ENCODE measurements at places on chromosomes 11 and 22. TPM values are rescaled to one million over a fixed set of nuclear protein-coding genes. Genes with fewer than 3 reads are reported as not detected.
A peak's percentile ranks its signal among the peaks of the same experiment; 100 is the strongest.

The HIC2 gene
- total RNA-seq = 2.4 TPM

DNA sequence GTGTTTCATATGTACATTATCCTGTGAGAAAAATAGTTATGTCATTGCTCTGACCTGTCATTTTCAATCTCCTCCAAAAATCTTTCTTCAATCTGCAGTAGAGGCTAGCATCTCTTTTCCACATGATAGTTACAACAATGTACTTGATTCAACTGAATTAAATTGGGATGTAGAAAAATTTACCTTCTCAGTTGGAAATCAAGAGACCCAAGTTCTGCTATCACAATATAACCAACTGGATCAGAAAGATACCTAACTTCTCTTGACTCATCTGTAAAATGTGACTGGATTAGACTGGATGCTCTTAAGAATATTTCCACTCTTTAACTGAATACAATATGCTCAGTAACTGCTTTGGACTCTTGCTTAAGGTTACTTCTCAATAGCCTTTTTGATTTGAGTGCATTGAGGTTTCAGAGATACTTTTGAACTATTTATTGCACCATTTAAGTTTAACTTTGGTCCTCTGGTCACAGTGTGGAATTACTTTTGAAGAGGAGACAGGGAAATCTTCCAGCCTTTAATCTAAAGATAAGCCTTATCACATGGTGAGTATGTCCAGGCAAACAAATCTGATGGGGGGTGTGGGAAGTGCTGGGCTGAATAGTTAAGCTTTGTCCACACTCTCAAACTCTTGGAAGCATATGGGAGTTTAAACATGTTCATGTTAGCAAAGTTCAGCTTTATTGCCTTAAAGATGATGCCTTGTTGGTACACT lies 82.3 kb downstream of the YAP1 start:
- no peak for DNase-seq

The LARGE1 gene
- total RNA-seq = 6.7 TPM

DNA sequence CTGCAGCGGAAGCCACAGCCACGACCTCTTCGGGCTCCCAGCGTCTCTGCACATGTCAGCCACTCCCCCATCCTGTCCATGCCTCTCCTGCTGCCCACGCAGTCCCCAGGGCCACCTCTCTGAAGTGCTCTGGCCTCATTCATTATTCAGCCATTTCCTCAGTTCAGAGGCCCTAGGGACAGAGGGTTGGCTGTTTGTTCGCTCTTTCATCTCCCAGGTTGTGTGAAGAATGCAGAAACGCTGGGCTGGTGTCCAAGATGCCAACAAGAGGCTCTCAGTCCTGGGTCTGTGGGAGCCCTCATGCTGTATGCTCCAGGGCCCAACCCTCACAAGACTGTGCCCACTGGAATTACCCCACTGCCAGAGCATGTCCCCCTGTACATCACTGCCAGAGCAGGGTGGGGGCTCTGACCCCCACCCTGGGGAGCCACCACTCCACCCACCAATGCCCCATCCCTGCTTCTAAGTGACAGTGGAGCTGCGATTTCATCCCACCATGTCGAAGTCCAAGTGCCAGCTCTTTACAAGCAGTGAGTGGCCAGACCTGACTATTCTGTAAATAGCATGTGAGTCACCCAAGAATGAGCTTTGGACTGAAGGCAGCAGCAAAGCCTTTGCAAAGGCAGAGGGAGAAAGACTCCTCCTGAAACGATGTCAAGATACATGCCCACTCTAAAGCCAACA lies 209.6 kb downstream of the BUD13 start:
- peak; percentile 49 for DNase-seq

GRCh38 chr22:42873356-42873755 lies 16.3 kb upstream of the ARFGAP3 start:
- DNase-seq = no peak

DNA sequence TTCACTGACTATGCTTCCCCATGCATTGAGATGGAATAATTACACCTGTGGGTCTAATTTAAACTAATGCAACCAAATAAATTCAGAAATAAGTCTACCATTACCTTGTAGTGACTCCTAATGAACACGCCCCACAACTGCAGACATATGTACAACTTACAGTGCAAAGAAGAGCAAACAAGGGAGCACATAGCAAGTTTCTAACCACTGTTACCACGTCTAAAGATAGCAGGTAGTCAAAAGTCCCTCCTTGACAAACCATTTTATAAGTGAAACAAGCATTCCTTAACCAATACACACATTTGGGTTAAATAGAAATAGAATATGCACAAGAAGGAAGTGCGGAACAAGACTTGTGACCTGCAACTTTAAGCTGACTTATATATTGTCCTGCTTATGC lies 20.6 kb downstream of the PHF21A start:
- no peak for DNase-seq

DNA sequence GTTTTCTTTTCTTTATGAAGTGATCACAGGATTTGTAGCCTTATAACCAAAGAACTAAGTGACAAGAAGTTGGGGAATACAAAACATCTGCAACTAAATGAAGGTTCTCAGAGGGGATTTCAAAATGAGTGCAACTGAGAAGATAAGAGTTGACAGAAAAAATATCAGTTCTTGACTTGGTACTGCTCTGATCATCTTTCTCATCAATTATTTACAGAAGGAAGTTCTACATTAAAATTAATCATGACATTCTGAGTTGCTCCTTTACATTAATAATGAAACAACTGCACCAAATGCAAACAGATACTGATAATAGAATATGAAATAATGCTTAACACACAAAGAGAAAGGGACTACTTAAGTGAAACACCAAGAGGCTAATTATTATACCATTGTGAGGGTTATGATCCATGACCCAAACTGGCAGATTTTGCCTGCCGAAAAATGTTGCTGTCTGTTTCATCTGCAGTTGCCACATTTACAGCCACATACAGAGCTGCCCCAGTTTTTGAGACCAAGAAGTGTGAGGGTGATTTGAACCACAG lies 561.9 kb upstream of the ANO5 start:
- no peak for DNase-seq

GRCh38 chr11:102155676-102156075 lies 45.4 kb downstream of the YAP1 start:
- DNase-seq = no peak

The CST6 gene
- total RNA-seq = 0.83 TPM

The CHRM1 gene
- not detected for total RNA-seq

- DNase-seq = no peak
These were observed 18.6 kb upstream of the CD5 start for GRCh38 chr11:61083601-61084147.

GRCh38 chr11:12285106-12285505 lies 92.3 kb upstream of the PARVA start:
- peak; percentile 96 for DNase-seq

- DNase-seq = peak; percentile 32
These were observed at the start of gene ADAMTS15 for GRCh38 chr11:130448416-130449309. TSS of gene ADAMTS15 (plus strand) at chr11:130448645. CDS start at chr11:130448974, 329 bp downstream.

The MB gene
- not detected for total RNA-seq

DNA sequence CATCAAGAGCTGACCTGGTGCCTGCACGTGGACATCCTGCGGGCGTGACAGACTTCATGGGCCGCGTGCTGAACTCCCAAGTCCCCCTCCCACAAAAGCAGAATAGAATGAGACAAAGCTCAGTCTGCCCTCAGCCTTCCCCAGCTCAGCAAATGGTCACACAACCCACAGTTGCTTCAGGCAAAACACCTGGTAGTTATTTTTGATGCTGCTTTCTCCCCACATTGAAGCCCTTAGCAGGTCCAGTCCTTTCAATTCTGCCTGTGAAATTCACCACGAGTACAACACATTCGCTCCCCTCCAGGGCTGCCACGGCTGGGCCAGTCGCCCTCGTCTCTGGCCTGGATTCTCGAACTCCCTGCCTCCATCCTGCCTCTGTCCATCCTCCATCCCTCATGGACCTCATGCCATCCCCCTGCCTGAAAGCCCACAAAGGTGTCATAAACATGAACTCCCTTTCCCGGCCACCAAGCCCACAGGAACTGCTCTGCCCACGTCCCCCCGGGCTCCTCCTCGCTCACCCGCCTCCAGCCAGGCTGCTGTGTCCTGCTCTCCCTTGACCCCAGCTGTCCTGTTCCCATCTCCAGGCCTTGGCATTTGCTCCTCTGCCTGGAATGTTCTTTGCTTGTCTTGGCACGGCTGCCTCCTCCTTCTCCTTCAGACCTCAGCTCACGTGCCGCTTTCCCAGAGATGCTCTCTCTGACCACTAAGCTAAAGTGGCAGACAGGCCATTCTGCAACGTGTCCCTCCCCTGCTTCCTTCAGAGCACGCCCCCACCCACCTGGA lies 42.1 kb downstream of the SCUBE1 start:
- DNase-seq = no peak

DNA sequence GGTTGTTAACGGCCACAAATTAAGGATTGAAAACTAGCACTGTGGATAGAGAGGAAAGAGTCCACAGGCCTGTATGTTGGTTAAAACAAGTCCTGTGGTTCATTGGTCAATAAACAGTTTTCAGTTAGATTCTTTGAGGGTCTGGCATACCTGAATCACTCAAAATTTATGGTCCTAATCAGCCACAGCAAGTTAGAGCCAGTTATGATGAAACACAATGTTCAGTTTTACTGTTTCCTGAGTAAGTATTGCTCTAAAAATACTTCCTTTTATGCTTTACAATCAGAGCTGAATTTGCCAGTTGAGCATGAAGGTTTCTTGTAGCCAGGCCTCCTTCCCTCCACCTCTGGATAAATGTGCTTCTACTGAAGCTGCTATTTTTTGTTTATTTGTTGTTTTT lies 12.9 kb upstream of the CAT start:
- peak; percentile 10 for DNase-seq

DNA sequence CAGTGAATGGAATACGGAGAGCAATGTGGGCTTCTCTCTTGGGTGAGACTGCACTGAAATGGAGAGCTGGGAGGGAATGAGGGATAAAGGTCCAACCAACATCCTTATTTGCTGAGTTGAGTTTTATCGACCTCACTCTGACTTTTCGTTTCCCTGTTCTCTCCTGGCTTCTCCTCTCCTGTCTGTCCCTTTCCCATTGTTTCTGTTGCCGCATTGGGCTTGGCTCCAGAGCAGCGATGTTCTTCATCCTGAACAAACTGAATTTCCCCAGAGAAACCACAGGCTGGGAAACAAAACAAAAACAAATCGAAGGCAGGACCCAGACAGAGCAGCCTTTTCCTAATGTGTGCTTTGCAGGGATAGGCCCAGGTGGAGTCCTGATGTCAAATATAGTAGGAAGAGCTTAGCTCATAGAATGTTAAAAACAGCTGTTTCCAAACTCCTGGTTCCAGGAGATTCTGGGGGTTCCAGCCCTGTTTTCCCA lies 30.0 kb downstream of the MOV10L1 start:
- no peak for DNase-seq

DNA sequence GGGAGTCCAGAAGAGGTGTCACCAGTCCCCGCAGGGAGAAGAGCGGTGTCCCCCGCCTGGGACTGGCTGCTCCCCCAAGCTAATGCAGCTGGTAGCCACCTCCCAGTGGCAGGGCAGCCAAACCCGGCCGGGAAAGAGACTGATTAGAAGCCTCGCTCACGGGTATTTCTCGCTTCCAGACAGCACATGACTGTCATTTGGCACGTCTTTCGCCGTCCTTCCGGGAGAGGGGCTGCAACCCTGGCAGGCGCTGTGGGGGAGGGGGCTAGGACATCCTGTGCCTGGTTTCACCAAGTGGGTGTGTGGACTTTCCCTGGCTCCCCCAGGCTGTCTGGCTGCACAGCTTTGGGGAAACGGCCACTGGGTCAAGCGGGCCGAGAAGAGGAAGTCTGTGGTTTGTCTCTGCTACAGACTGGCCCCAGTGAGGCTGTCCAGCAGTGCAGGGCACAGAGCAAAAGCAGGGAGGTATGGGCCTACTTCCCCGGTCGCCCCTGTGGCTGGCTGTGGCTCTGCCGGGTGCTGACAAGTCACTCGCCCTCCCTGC lies 3.8 kb downstream of the CD81 start:
- DNase-seq = no peak

DNA sequence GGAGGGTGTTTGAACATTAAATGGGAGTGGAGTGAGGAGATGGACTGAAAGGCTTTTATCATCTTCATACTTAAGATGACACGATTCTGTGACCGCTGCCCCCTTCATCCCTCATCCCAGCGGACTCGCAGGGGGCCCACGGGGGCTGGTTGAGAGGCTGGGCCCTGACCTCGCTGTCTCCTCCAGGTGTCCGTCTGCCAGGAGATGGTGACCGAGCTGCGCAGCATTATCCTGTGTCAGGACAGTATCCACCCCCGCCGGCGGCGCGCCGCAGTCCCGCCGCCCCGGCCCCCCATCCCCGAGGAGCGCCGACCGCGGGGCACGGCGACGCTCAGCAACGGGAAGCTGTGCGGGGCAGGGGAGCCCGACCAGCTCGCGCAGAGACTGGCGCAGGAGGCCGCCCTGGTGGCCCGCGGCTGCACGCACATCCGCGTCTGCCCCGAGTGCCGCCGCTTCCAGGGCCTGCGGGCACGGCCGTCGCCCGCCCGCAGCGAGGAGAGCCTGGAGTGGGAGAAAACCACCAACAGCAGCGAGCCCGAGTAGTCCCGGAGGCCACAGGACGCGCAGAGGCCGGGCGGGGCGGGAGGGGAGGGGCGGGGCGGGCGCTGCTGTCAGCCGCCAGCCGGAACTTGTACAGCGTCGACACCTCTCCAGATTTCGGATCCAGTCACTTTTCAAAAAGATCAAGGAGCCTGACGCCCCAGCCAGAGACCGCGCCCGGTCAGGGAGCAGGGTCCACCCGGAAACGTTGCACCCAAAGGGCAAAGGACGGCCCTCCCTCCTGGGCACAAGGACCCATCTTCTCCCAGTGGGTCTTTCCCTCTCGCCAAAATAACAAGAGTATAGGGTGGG lies 38.0 kb upstream of the TBCEL start:
- peak; percentile 21 for DNase-seq
